ENCODE measurements at places on chromosomes 16 and 17.
A peak's percentile ranks its signal among the peaks of the same experiment; 100 is the strongest.

- DNase-seq = no peak
These were observed 739.5 kb upstream of the EEF2KMT start for GRCh38 chr16:5837007-5837670.

- no peak for DNase-seq
These were observed 42.3 kb upstream of the HNF1B start for GRCh38 chr17:37787055-37787757.

GRCh38 chr17:31379597-31380205, 11.8 kb upstream of the RAB11FIP4 start:
- DNase-seq = no peak

GRCh38 chr17:21124086-21124485, 2.7 kb upstream of the DHRS7B start:
- no peak for DNase-seq

DNA sequence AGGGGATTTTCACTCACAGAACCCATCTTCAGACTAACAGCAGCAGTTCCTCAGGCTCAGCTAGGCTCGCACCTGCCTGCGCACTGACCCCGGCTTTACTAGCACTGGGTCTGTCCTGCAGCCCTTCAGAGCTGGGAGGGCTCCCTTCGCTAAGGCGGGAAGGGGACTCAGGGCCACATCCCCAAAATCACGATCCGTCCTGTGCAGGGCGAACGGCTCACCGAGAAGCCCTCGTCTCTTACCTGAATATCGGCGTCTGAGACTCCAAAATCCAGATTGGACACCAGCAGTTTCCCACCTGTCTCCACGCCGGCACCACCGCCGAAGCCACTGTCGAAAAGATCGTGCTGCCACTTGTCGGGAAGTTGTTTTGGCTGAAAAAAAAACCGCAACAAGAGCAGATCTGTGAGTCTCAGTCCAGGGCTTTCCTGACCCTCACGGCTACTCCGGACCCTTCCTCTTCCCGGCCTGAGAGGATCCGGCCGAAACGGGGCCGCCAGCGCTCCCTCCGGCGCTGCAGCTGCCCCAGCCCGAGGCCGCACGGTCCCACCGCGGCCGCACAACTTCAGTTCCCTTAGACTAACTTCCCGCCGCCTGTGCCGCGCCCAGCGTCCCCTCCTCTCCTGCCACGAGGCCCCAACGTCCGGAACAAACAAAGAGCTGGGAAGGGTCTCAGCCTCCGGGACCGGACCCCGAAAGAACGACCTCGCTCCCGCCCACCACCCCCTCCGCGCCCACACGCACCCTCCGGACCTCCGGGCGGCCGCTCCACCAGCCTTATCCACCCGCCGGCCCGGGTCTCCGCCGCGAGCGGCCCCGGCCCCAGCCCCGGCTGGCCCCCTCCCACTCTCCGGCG, 711 bp downstream of the ALYREF start:
- no peak for DNase-seq

GRCh38 chr16:20383106-20384029, 21.2 kb downstream of the PDILT start:
- DNase-seq = peak; percentile 21

Measured in stimulated activated CD4-positive, alpha-beta T cell treated with anti-CD3 and anti-CD28 coated beads, Interleukin-4, amount 100 ng/mL, for 48 hours (primary cell).